Fibroblast of skin of right biceps (primary cell): ENCODE measurements at places on chromosomes 12 and 14.

DNA sequence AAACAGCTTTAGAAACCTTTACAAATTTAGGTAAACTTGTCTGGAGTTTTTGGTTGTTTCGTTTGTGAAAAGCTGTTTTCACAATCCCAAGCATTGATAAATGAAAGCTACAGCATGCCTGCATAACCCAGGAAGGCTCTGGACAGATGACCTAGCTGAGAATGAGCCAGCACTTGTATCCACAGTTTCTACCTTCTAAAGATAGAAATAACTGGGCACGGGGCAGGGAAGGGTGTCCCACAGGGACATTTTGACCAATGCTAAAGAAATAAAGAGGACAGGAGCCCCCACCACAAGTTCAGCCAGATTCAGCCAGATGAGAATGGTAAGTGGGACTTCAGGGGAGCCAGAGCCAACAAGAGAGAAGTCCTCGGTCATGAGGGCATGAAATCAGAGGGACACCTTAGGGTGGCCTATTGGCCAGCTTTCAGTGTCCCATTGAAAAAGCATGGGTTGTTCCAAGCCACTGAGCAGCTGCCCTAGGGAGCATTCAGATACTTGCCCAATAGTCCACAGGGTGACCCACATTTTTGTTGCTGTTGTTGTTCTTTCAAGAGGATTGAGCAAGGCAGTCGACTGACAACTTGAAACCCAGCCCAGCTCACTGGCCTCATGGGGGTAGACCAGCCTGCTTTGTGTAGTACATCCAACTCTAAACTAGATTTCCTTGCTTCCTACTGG is 140.3 kb upstream of the NUDT4 start:
- no peak for DNase-seq

GRCh38 chr12:64833928-64834327 is 9.5 kb downstream of the TBC1D30 start:
- DNase-seq: no peak

DNA sequence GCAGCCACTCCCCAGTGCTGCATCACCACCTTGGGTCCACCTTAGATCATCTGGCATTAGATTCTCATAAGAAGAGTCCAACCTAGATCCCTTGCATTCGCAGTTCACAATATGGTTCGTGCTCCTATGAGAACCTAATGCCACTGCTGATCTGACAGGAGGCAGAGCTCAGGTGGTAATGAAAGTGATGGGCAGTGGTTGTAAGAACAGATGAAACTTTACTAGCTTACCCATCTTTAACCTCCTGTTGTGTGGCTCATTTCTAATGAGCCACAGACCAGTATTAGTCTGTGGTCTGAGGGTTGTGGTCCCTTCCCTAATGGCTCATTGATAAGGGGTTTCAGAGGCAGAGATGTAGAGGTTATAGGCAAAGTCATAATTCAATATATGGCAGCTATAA is 615.9 kb upstream of the MIS18BP1 start:
- DNase-seq: no peak

- no peak for DNase-seq
Observed at GRCh38 chr12:28601570-28602058, 411.4 kb downstream of the CCDC91 start.

- DNase-seq: no peak
Observed at GRCh38 chr12:114396869-114397719, 8.8 kb downstream of the TBX5 start.

- peak; percentile 25 for DNase-seq
Observed at GRCh38 chr12:102824218-102824835, 92.7 kb downstream of the PAH start.

DNA sequence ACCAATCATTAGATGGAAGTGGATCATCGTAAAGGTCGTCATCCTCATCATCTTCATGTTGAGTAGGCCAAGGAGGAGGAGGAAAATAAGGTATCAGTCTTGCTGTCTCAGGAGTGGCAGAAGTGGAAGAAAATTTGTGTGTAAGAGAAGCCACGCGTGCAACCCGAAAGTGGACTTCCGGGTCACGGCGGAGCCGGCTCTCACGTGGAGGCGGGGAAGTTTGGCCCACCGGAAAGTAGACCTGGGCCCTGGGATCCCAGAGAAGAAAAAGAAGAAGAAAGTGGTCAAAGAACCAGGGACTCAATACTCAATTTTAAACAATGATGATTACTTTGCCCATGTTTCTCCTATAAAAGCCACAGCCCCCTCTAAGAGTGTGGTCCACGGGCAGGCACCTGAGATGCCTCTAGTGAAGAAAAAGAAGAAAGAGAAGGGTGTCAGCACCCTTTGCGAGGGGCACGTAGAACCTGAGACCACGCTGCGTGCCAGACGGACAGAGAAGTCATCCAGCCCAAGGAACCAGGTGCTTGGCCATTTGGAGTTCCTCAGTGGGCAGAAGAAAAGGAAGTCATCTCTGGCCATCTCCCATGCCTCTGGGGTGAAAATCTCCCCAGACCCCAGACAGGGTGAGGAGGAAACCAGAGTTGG is 365.8 kb downstream of the BCAT1 start:
- no peak for DNase-seq

DNA sequence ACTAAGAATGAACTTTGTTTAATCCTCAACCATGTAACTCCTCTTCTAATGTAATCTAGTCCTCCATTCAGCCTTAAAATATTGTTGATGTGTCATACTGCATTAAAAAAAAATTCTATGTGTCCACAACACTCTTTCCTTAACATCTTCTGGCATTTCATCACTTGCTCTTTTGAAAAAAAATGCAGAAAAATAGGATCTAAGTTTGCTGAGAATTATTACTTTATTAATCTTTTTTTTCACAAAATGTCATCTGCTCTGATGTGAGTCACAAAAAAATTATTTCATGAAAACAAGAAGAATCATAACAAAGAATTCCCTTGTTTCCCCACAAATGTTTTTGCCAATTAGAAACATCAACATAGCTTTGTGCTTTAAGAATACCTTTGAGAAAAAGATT is 410.1 kb upstream of the MGAT4C start:
- DNase-seq: peak; percentile 64

DNA sequence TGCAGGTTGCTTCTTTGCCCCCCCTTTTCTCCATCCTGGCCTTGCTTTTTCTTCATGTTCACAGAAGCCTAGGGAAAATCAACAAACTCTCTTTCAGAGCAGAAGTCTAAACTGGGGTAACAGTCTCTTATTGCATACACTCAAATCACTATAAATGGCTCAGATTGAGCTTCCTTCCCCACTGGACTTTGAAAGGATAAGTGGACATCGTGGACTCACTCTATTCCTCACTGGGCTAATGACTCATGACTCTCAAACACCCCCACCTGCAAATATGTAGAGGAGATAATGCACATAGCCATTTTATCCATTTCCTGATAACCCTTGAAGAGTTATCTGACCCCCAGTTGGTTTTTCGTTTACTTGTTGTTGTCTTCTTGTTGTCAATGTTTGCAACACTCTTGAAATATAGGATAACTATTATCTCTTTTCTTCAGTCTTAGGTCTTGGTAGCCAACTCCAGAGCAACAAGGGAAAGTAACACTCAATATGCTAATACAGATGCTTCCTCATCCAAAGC is 221.3 kb downstream of the PIK3C2G start:
- DNase-seq: no peak

DNA sequence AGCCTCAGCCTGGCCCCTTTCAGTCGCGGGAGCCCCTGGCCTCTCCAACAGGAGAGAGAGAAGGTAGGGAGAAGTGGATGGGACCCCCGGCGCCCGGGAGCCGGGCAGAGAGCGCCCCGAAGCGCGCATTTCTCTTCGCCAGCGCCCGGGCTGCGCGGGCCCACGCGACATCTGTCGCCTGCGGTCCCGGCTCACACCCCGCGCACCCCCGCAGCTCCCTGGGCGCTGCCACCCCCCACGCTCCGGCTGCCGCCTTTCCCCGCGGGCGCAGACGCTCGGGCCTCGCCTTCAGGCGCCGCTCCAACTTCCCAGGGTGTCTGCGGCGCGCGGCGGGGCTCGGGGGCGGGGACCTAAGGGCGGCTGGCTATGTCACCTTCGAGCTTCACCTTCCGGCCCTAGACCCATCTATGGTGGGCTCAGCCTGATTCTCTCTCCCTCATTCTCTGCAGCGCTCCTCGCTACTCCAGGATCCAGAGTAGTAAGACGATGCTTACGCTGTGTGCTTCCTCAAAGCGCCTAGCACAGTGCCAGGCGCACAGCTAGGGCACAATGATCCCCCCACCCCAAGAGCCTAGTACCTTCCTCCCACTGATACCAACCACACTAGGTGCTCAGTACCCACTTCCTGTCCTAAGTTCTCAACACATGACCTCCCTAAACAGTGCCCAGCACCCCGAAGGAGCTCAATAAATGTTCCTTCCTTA is 1.6 kb downstream of the HRK start:
- DNase-seq: no peak

- DNase-seq: no peak
Observed at GRCh38 chr12:131611416-131612091, 99.3 kb upstream of the SFSWAP start.

DNA sequence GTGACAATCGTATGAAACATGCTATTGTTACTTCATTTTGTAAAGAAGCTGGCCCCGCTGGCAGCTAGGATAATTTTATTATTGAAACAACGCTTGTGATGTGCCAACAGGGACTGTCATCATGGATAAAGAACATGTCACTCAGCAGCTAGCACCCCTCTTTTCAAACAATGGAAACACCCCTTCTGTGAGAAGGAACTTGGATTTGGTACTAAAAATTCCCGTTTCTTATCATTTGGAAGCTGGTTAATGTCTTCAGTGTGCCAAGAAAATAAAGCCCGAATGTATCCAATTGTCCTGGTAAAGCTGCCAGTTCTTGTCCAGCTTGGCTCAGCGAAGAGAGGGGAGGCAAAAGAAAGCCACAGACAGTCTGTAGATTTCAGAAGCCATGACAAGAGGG is 186.6 kb downstream of the PHLDA1 start:
- DNase-seq: no peak
